ENCODE measurements at places on chromosomes 13 and 19.

DNA sequence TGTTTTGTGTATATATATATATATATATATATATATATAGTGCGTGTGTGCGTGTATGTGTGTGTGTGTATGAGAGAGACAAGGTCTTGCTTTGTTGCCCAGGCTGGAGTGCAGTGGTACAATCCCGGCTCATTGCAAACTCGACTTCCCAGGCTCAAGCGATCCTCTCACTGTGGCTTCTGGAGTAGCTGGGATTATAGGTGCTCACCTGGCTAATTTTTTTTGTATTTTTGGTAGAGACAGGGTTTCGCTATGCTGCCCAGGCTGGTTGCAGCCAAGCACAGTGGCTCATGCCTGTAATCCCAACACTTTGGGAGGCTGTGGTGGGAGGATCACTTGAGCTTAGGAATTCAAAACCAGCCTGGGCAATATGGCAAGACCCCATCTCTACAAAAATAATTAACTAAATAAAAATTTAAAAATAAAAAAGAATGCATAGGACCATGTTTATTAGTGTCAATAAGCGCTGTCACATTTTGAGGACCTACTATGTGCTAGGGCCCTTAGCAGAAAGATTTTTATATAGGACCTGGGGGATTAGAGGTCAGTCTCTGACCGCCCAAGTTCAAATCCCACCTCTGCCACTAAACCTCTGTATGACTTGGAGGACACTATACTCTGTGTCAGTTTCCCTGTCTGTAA lies 1.8 kb downstream of the PVR start:
- no peak for DNase-seq

- no peak for DNase-seq
Observed at GRCh38 chr19:17843292-17843827, 4.4 kb downstream of the JAK3 start.

GRCh38 chr13:39379667-39380655 lies 223.0 kb downstream of the LHFPL6 start:
- no peak for DNase-seq

- no peak for DNase-seq
Observed at GRCh38 chr13:65011378-65011777, 2218.8 kb downstream of the PCDH9 start.

DNA sequence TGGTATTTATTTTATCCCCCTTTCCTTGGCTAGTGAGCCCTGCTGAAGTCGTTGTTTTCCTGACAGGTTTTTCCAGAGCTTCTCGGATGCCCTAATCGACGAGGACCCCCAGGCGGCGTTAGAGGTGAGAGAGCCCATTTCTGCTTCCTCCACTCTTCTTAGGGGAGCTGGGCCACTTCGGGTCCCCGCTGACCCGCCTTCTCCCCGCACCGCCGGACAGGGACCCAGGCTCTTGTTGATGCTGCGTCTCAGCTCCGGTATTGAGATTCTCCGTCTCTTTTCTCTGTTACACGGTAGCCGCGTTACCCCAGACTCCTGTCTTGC lies 306 bp downstream of the SUGT1 start:
- no peak for DNase-seq

- DNase-seq: no peak
Observed at GRCh38 chr13:102530751-102531150, 66.0 kb upstream of the TPP2 start.

- DNase-seq: no peak
Observed at GRCh38 chr13:26412263-26412662, 145.2 kb upstream of the WASF3 start.

GRCh38 chr19:29003641-29004409 lies 209.1 kb downstream of the UQCRFS1 start:
- no peak for DNase-seq

GRCh38 chr13:48161530-48162179 lies 66.8 kb upstream of the MED4 start:
- no peak for DNase-seq

GRCh38 chr19:4969772-4970531 lies 1.0 kb downstream of the KDM4B start:
- no peak for DNase-seq

- no peak for DNase-seq
Observed at GRCh38 chr19:38191747-38192146, 32.3 kb downstream of the DPF1 start.

DNA sequence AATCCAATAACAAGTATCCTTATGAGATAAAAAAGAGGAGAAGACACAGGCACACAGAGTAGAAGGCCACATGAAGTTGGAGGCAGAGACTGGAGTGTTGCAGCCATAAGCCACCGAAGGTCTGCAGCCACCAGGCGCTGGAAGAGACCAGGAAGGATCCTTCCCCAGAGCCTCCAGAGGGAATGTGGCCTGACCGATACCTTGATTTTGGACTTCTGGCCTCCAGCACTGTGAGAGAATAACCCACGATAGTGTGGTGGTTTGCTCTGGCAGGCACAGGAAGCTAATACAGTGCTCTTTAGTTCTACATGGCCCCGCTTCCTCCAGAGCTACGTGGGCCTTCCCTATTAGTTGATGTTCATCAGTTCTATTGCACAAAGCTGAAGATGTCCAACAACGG lies 15.3 kb upstream of the SULT2A1 start:
- DNase-seq: no peak

GRCh38 chr13:113742000-113742441 lies 17.0 kb upstream of the TMEM255B start:
- DNase-seq: peak; percentile 62

DNA sequence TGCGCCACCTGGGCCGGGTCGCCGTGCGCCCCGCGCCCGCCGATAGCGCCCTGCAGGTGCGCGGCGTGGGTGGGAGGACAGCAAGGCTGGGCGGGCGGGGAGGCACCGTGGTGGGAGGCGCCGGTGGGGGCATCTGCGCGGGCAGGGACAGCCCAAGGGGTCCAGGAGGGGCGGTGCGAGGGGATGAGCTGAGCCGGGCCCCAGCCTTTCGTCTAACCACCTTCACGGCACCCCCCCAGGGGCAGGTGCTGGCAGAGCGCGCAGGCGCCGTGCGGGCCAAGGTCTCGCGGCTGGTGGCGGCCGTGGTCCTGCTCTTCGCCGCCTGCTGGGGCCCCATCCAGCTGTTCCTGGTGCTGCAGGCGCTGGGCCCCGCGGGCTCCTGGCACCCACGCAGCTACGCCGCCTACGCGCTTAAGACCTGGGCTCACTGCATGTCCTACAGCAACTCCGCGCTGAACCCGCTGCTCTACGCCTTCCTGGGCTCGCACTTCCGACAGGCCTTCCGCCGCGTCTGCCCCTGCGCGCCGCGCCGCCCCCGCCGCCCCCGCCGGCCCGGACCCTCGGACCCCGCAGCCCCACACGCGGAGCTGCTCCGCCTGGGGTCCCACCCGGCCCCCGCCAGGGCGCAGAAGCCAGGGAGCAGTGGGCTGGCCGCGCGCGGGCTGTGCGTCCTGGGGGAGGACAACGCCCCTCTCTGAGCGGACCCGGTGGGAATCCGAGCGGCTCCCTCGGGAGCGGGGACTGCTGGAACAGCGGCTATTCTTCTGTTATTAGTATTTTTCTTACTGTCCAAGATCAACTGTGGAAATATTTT lies 3.1 kb downstream of the KISS1R start:
- no peak for DNase-seq

- no peak for DNase-seq
Observed at GRCh38 chr13:113850722-113851479, 13.0 kb downstream of the GAS6 start.
